Activated T-cell treated with anti-CD3 and anti-CD28 coated beads, Interleukin-2, amount 50 U/mL, for 72 hours (primary cell): ENCODE measurements at places on chromosomes 7 and 10.

- DNase-seq = no peak
These were observed 5.1 kb upstream of the CYP26A1 start for GRCh38 chr10:93068411-93069244.

GRCh38 chr7:122182081-122182480 is 38.0 kb upstream of the AASS start:
- DNase-seq = no peak

- no peak for DNase-seq
These were observed 21.4 kb upstream of the OPN4 start for GRCh38 chr10:86632951-86633350.

- DNase-seq = no peak
These were observed 70.2 kb upstream of the FERD3L start for GRCh38 chr7:19215412-19215811.

- no peak for DNase-seq
These were observed 185.7 kb upstream of the ADO start for GRCh38 chr10:62618576-62619412.

DNA sequence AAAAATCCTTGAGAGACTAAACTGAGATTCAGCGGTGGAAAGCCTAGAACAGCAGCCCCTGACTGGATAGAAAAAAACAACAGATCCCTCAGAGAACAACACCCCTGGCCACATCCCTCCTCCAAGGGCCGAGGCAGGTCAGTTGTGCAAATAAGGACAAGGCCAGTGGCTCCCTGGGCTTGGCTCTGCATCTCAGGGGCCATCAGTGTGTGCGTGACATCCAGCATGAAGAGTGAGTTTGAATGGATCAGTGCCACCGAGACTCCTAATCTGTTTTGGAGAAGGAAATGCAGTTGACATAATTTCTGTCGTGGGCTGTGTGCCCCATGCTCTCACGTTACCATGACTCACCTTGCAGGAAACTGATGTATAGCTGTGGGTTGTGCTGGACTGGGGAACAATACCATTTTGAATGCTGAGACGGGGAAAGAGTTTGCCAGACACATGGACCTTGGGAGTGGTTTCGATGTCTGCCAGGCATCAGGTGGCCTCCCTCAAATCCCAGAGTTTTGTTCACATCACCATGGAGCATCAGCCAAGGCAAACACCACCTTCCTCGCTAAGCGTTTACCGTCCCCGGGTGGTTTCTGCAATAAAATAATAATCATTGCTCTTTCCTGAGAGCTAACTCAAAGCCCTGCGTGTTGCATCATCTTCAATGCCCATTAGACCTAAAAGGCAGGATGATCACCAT is 153.2 kb upstream of the FZD8 start:
- no peak for DNase-seq

DNA sequence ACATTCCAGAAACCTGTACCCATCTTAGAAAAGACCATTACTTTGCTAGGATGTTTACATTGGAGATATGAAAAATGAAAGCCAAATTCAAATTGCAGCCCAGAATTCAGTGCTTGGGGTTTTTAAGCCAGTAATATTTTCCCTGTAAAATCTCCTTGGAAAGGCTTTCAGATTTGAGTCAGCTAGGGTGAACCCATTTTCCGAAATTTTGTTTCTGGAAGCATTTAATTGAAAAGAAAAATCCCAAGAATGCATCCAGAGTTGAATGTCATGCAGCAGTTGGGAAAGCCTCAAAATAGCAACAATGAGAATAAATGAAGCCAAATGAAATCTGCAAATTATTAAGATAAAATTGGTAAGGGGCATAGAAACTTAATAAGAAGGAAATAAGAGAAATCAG is 106.4 kb downstream of the BMPER start:
- DNase-seq = no peak

- DNase-seq = no peak
These were observed 54.2 kb downstream of the FOXP2 start for GRCh38 chr7:114468844-114469243.

- no peak for DNase-seq
These were observed 219.3 kb downstream of the SKAP2 start for GRCh38 chr7:26645121-26645520.

- no peak for DNase-seq
These were observed 171.0 kb upstream of the SEMA3E start for GRCh38 chr7:83819911-83820310.

- no peak for DNase-seq
These were observed 255.1 kb upstream of the PPP2R2D start for GRCh38 chr10:131645756-131646155.

DNA sequence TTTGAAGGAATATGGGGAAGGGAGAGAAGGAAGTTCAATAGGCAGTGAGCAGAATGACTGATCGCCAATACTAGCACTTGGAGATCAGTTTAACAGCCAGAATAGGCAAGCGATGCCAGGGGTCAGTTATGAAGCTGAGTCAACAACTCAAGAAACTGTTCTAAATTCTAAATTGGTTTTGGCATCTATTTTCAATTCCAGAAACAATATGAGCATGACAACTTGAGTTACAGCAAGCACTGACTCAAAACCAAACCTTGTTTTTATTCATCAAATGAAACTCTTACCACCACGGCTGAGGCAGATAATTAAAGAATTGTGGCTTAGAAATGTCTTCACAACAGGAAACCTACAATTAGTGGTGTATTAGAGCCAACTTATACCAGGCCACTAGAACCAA is 180.5 kb upstream of the ASAH2 start:
- peak; percentile 35 for DNase-seq

DNA sequence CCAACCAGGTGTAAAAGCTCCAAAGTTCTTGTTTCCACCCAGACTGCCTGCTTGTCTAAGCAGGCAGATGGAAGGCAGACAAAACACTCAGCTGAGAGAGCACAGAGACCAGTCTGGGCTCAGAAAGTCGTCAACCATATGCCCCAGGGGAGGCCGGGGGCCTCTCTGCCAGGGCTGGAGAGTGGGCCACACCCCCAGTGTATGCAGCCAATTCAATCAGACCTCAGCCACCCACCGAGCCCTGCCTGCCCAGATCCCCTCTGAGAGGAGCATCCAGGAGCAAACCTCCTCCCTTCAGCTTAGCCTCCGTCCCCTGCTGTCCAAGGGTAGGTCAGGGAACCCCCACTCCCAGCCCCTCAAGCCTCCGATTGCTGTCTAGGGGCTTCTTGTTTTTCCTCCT is 196.3 kb downstream of the LSM5 start:
- no peak for DNase-seq

GRCh38 chr7:87347207-87347606 is 1.7 kb downstream of the CROT start:
- DNase-seq = no peak

GRCh38 chr10:115989621-115990020 is 283.4 kb downstream of the GFRA1 start:
- no peak for DNase-seq

DNA sequence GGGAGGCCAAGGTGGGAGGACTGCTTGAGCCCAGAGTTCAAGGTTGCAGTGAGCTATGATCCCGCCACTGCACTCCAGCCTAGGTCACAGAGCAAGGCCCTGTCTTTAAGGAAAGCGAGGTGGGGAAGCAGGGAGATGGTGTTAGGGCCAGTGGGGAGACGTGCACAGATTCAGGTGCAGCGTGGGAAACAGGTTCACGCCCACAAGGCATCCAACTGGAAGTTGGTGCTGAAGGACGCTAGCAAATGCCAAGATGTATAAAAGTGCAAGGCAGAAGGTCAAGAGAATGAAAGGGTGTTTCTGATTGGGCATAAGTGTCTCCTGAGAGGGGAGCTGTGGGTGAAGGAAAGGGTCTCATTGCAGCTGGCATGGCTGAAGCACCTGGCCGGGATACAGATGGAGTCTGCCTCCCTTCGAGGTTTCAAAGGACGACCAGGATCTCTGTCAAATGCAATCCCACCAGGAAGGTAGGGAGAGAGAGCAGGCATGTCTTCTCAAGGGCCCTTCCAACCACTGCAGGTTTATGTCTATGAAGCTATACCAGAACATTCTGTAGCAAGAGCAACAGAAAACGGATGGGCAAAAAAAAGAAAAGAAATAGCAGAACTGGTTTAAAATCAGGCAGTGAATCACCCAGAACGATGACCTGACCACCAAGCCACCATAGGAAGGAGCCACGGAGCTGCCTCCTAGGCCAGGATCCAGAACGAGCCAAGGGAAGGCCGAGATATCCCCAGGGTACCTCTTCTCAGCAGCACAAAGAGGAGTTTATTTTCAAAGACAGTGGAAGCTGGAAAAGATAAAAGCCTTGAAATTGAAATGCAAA is 43.2 kb downstream of the GSDME start:
- DNase-seq = no peak

DNA sequence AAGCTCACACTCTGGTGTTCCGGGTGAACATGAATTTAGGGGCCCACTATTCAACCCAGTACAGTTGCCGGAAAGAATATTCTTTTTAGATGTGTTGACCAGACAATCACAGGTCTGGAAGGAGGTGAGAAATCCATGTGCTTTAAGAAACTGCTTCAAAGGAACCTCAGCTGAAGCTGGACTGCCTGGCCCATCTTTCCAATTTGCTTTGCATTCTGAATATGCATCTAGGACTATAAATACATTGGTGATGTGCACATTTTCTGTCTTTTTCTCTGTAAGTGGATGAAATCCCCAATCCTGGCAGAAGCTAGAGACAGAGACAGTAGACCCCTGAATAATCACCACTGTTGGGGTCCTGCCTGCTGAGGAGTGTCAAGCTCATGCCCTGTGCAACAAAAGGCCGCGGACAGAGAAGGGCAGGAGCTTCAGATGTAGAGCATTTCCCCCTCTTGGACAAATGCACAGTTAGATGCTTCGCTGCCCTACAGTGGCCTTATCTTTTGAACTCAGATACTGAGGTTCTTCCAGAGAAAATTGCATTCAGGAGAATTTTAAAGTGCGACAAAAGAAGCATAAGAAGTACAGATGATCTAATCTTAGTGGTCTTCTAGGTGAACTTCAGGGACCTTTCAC is 368.3 kb downstream of the SFMBT2 start:
- no peak for DNase-seq

DNA sequence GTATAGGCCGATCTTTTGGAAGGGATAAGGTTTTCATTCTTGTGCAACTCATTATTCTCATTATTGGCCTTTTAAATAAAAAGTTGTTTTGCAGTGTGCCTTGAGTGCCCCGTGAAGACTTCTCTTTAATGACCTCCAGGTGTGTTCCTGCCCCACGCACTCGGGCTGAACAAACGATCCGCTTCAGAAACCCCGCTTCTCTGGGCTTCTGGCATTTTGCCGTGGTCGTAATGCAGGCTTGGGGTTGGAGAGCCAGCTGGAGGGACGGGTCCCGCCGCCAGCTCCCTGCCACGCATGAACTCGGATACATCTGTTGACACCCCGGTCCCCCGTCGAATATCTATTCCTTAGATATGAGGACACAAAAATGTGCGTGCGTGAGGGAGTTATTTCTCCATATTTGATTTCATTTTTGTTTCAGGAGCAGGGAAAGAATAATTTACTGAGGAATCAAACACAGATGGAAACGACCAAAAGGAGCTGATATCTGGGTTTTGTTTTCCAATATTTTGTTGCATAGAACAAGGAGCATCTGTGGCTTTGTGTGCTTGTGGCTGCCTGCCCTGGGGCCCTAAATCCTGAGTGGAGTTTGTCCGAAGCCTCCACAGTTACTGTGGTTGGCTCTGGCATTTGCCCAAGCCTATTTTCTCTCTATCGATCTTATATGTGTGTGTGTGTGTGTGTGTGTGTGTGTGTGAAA is 17.0 kb upstream of the TTYH3 start:
- DNase-seq = no peak

DNA sequence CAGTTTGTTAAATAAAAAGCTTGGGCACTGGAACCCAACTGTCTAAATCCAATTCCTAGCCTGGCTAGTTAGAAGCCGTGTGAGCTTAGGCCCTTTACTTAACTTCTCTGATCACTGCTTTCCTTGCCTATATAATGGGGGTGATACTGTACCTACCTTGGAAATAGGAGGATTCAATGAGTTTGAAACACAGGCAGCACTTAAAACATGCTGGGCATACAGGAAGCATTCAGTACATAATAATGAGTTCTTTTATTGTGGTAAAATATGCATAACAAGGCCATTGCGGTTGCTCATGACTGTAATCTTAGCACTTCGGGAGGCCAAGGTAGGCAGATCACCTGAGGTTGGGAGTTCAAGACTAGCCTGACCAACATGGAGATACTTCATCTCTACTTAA is 47.4 kb upstream of the SEPHS1 start:
- no peak for DNase-seq

- DNase-seq = no peak
These were observed 125.9 kb upstream of the NOBOX start for GRCh38 chr7:144529269-144529926.

GRCh38 chr7:106070201-106070551 is 41.9 kb downstream of the SYPL1 start:
- no peak for DNase-seq

DNA sequence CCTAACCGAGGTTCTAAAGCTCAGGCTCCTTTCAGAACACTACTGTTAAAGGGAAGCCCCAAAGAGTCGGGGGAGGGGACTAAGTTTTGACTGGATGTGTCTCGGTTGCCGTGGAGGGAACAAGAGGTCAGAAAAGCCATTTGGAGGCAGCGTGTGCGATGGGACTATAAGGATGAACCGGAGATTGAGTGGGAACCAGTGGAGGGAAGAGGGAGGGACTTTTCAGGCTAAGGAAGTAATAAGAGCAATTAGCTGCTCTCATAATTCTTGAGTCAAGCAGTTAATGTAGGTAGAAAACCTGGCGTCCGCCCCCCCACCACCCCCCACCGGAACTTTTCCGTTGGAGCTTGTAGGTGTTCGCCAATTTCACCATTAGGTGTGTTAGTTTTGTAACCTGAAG is 491 bp upstream of the AKAP9 start:
- peak; percentile 41 for DNase-seq

GRCh38 chr7:47423196-47423595 is 158.7 kb downstream of the TNS3 start:
- DNase-seq = no peak

GRCh38 chr10:84423719-84424118 is 95.3 kb downstream of the CCSER2 start:
- DNase-seq = no peak
